ENCODE measurements at places on chromosomes 5 and 9. TPM values are rescaled to one million over a fixed set of nuclear protein-coding genes. Genes with fewer than 3 reads are reported as not detected.

TSPAN17 gene
- 47.4 TPM for total RNA-seq

PCSK5 gene
- 3.5 TPM for total RNA-seq

PNPLA7 gene
- total RNA-seq, result 3.4 TPM

LMBRD2 gene
- 11.5 TPM for total RNA-seq

AJM1 gene
- total RNA-seq, result 5.6 TPM

PCDHA7 gene
- total RNA-seq, result not detected

FBN2 gene
- not detected for total RNA-seq

PRLR gene
- not detected for total RNA-seq

PKD2L2 gene
- total RNA-seq, result not detected

GCNT4 gene
- 1.9 TPM for total RNA-seq

GRCh38 chr9:126519660-126520420, 93.9 kb upstream of the LMX1B start:
- DNase-seq, result no peak

DNA sequence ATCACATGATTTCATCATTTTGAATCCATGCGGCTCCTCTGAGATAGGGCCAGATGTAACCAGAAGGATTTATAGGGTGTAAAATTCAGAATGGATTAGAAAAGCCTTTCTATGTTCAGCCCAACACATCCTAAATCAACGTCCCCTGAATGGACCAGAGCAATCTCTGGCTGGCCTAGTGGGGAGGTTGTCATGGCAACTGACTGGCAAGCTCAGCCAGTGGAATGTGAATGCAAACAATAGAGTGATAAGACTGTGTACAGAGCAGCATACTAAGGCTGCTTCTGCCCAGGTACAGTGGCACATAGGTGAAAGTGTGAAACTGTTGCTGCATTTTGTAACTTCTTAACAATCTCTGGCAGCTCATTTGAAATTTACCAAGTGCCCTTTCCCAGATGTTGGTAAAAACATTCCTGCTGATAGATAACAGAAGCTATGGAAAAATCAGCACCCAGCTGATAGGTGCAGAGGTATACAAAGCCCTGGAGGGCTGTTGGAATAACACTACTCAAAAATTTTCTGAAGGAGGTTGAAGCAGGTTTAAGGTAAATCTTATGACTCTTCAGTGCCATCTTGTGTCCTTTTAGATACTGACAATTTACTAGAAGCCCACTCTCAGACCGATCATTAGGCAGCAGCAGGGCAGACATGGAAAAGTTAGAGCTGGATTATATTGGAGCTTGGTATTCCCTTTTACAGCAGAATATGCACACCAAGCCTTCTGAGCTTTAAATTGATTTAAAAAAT, 267.2 kb downstream of the RAB3C start:
- DNase-seq, result no peak

DNA sequence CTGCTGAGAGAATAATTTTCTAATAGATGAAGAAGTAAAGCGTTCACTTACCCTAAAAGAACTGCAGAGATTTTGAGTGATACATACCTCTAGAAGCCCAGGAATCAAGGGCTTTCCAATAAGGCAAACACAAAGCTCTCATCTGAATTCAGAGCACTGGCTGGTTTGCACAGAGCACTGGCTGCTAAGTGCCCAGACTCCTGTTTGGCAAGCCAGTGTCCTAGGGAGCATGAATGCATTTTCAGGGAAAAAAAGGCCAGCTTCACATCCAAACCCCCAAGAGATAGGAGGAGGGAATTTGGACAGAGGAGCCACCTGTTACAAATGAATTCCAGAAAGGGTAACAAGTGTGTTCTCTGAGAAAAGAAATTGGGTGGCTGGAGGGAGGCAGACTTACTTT, 65.3 kb downstream of the ARSB start:
- DNase-seq, result no peak

- peak; percentile 22 for DNase-seq
These were observed 68.2 kb downstream of the KCNT1 start for GRCh38 chr9:135770203-135770535.

GRCh38 chr9:37163299-37163698, 42.9 kb downstream of the ZCCHC7 start:
- no peak for DNase-seq

GRCh38 chr5:115274584-115274983, 11.9 kb upstream of the PGGT1B start:
- DNase-seq, result no peak

DNA sequence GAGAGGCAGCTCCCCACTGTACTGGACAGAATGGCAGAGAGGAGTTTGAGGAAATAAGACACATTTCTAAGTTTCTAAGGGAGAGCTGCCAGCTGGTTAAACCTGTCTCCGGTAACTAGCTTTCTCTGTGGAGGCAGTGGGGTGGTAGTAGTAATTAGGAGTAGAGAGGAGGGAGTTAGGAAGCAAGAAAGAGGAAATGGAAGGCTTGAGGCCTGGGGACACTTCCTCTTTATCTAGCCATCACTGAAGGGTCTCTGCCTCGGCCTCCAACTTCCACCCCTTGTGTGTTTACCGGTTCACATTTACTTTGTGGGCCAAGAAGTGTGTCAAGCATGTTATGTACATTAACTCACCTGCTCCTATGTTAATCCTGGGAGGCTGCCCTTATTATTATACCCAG, 462.2 kb upstream of the DMAC1 start:
- DNase-seq, result no peak

DNA sequence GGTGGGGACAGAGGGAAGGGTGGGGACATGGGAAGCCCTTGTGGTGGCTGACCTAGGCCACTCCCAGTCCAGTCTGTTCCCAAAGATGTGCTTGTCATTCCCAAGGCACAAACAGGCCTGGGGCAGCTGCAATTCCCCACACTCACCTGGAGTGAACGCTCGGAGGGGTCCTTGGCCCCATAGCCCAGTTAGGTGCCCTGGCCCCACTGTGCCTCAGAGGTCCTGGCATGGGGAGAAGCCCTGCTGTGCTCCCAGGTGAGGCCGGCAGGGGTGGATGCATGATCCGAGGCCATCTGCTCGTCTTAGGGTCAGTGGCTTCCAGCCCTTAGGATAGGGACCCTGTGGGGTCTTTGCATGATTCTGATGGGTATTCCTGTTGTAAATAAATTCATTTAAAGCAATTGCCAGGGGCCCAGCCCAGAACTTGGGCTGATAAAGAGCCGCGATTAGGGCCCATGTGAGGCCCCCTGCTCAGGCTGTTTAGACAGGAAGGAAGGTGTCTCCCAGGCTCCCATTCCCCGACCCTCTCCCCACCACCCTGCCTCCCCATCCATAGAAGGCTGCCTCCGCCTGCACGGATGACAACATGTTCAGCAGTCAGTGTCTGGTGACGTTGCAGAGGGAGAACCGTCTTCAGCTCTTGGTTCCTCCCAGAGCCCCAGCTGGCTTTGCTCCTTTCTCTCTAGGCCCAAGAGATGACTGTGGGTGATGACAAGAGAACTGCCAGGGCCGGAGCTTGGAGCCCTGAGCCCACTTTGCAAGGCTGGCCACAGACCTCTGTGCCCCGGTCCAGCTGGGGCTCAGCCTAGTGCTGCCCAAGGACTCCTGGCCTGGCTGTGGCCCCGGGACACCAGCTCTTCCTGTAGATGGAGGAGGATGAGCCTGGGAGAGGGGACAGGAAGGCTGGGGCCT, 28.4 kb upstream of the IRX4 start:
- no peak for DNase-seq

DNA sequence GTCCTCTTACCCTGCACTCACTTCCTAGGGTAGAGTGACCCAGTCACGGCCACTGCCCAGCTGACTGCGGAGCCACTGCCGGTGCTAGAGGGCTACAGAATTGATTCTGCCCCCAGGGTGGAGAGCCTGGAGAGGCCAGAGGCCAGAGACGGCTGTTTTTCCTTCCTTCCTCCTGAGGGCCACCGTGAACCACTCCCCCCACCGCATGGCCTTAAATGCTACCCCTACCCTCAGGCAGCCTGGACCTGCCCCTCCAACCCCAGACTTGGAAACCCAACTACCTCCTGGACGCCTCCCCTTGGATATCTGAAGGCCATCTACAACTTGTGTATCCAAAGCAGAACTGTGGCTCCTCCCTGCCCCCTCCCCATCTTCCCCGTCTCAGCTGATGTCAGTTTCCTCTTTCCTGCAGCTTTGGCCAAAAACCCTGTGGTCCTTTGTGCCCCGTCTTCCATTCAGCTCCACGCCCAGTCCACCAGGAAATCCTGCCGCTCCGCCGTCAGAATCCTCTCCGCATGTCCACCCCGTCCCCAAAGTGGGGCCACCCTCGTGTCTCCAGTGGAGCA, 16.3 kb downstream of the SH2D3C start:
- no peak for DNase-seq

- DNase-seq, result no peak
These were observed 2.4 kb downstream of the SMIM15 start for GRCh38 chr5:61159836-61160235.

DNA sequence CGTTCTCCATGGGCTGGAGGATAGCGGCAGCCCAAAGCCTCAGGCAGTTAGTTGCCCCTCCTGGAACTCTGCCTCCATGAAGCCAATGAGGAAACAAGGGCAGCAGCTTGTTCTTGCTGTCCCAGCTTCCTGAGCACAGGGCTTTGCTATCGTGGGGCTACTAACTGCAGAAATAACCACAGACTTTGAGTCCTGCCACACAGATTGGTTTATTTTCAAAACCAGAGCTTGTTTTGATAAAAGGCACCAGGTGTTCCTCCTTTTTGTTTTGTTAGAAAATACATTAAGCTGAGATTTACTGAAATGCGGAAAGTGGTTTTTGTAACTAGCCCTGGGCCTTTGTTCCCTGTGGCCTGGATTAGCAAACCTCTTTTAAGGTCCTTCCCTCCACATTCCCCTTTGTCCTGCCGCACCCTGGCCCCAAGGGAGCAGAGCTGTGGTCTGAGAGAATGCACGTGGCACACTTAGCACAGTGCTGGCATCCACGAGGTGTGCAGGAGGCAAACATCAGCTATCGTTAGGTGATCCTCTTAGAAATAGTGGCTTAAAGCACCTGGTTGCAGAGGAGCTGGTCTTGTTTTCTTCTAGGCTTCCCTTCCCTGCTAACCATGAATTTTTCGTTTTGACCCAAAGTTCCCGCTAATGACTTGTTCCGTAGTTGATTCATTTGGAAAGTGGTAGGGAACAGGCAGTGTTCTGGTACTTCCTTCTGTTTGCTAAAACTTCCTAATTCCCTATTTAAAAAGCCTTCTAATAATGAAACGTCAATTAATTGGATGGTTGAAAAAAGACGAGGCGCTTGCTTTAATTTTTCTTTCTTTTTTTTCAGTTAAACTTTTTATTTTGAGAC, 21.5 kb downstream of the MVB12B start:
- DNase-seq, result no peak

DNA sequence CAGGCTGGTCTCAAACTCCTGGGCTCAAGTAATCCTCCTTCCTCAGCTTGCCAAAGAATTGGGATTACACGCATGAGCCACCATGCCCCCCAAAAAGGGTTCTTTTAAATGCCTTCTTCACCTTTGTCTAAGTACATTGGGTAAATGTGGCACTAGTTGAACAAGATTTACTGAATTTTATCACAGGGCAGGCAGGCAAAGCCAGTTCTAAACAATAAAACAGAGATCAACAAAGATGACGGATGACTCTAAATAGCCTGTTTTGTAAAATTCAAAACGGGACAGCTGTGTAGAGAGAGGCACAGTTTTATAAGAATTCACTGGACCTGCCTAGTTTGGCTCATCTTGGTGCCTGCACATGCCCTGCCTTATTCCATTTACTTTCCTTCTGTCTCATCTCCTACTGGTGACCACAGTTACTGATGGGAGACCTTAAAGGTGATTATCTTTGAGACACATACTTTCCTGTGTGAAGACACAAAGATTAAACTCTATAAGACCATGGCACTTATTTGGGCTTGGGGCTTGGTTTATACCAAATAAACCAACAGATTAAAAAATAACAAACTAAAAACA, 149.6 kb upstream of the DMRT1 start:
- no peak for DNase-seq

GRCh38 chr9:137441289-137441934, at the start of gene ENTPD8:
ENTPD8 (minus strand) TSS chr9:137441357; CDS start chr9:137438285, 3,072 bp downstream.
- DNase-seq, result no peak

GRCh38 chr9:114114364-114114763, 15.3 kb upstream of the KIF12 start:
- DNase-seq, result no peak

- DNase-seq, result no peak
These were observed 21.5 kb upstream of the TGFBI start for GRCh38 chr5:136007271-136007670.

DNA sequence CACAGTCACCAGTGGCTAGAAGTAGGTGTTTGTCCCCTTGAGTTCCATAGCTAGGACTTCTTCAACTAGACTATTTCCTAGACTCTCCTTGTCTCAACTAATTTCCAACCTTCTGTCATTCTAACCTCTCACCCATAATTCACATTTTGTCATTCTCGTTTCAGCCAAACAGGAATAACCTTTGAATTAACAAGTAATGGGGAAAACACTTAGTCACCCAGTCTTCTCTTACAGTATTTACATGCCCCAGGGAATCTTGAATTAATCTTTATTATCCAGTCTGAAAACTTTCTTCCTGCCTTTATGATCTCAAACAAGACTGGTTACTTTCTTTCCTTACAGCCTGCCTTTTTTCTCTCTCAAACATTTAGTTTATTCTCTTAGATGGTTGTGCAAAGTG, 63.3 kb upstream of the RUSC2 start:
- no peak for DNase-seq

DNA sequence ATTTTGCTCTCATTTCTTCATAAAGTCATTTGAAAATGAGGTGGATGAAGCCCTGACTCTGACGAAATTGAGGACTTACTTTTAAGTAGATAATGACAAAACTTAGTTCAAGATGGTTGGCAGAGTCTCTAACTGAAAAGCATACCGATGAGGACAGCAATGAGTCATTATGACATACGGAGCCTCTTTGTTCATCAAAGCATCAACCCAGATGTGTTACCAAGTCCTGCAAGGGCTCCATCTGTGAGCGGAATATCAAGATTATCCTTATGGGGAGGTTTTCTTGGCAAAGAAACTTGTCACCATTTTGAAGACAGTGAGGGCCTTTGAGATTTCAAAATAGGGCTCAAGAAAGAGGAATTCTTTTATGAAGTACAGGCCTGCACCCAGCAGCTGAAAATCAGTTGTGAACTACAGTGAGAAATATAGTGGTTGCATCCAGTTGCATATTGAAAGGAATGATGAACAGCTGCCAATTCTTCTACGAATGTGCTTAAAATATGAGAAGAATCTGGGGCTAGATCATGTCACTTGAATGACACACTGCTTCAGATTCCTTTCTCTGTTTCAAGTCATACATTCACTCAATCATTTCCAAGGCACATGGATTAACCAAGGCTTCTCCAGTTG, 86.6 kb upstream of the SLC24A2 start:
- DNase-seq, result no peak

DNA sequence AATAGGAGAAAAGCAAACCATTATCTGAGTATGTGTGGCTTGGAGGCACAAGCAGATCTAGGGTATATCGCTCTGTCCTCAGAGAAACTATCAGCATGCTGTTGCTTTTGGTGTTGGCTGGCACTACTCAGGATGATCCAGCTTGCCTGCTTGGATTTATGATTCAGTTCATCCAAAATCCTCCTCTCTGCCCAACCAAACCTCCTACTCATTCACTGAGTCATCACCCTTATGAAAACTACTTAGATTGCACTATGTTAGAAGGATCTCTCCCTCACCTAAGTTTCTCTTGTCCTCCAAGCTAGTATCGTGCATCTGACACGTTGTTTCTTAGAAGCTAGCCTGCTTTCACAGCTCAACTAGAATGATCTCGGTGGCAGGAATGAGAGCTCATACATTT, 14.2 kb upstream of the ZBED3 start:
- DNase-seq, result no peak
